ENCODE measurements at places on chromosomes 13 and 19.

- DNase-seq = no peak
These were observed 6.4 kb downstream of the LYL1 start for GRCh38 chr19:13095934-13096927.

DNA sequence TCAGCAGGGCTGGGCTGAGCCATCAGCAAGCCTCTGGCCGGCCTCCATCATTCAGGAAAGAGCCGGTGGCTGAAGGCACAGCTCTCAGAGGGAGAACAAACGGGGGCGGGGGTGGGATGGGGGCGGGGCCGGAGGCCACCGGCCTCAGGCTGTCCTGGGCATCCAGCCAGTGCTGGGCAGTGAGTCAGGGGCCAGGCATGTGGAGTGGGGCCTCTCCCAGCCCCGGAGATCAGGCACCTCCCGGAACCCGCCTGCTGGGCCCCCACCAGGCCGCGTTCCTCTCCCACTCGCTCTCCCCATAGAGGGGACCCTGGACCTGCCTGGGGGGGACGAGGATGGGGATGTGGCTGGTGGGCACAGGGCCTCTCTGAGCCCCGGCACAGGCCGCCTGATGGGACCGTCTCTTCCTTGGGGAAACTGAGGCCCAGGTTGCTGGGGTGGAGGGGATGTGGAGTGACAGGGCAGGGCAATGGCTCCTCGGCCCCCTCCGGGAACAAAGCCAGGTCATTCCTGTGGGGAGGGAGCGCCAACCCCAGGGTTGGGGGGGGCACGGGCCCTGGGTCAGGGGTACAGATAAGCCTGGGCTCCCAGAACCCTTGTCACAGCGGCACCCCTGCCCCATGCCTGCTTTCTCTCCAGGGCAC, 12.9 kb downstream of the SPC24 start:
- DNase-seq = no peak

- DNase-seq = no peak
These were observed 12.3 kb downstream of the WDFY2 start for GRCh38 chr13:51596541-51596940.

GRCh38 chr19:54063350-54064116, at the start of gene VSTM1:
Gene VSTM1, minus strand, starts transcription at chr19:54063897. Its CDS starts 120 bp downstream, at chr19:54063777.
- no peak for DNase-seq

- no peak for DNase-seq
These were observed 24.1 kb upstream of the PSG7 start for GRCh38 chr19:42961119-42961518.

GRCh38 chr13:97414392-97414791, 19.6 kb upstream of the RAP2A start:
- DNase-seq = no peak

- DNase-seq = no peak
These were observed 2280.4 kb upstream of the PCDH20 start for GRCh38 chr13:63696055-63696454.

GRCh38 chr13:46170687-46171086, 11.3 kb downstream of the LCP1 start:
- DNase-seq = peak; percentile 57

GRCh38 chr19:35365303-35365702, 5.6 kb upstream of the GPR42 start:
- DNase-seq = no peak

DNA sequence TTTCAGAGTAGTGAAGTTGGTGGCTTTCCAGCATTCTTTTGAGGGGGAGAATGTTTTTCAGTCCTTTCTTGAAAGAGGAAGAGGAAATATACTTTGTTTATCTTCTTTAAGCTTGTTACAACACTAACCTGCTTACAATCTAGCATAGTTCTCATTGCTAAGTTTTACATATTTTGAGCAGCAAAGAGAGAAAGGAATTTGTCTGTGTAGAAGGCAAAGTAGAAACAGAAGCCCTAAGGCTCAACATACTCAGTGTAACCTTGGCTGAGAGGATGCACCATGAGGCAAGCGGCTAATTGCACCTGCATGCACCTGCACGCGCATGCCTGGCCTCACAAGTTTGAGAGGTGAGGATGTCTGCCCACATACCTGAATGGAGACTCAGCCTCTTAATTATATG, 2.2 kb downstream of the FRY start:
- no peak for DNase-seq

- no peak for DNase-seq
These were observed 262 bp downstream of the COX7A1 start for GRCh38 chr19:36152019-36152351.

DNA sequence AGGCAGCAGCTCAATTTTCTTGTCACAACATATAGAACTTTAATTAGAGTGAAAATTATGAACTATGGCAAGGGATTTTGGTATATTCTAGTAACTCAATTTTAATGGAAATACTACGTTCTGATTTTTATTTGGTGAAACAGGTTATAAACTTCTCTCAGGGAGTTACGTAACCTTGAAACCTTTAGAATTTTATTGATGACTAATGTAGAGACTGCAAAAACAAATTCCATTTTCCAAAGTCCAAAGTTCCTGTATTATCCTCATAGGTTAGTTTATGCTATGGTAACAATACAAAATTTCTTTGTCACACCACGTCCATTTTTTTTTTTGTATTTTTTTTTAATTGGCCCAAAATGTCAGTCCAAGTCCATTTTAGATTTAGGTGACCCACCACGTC, 185.7 kb downstream of the KLF5 start:
- no peak for DNase-seq

GRCh38 chr19:48616491-48617056, 1.7 kb upstream of the FAM83E start:
- no peak for DNase-seq

GRCh38 chr19:33811246-33811645, 14.6 kb downstream of the KCTD15 start:
- no peak for DNase-seq

DNA sequence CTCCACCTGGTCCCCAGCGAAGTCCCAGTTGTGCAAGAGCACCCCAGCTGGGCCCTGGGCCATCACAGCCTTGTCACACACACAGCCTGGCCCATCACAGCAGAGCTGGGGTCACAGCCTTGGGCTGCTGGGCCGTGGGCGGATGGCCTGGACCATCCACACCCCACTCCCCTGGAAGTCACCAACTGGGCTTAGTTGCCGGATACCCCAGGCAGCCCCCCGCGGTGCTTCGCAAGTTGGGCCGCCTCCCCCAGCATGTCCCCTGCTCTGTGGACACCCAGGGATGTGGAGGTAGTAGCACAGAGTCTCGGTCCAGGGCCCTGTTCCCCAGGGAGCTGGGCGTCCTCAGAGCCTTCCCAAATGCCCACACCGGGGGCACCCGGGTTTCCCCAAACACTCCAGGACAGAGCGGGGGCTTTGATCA, 4.5 kb upstream of the ZNF554 start:
- no peak for DNase-seq

GRCh38 chr13:109869312-109870237, 83.2 kb upstream of the IRS2 start:
- DNase-seq = no peak

GRCh38 chr19:33283589-33283988, 18.7 kb downstream of the CEBPA start:
- no peak for DNase-seq

DNA sequence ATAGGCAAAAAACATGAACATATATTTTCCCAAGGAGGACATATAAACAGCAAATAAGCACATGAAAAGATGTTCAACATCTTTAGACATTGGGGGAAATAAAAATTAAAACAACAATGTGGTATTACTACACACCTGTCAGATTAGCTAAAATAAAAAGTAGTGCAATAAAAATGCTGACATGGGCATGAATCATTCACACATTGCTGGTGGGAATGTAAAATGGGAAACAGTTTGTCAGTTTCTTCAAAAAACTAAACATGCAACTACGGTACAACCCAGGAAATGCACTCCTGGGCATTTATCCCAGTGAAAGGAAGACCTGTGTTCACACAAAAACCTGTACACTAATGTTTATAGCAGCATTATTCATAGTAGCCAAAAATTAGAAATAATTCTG, 5.3 kb upstream of the SUCLA2 start:
- DNase-seq = no peak

DNA sequence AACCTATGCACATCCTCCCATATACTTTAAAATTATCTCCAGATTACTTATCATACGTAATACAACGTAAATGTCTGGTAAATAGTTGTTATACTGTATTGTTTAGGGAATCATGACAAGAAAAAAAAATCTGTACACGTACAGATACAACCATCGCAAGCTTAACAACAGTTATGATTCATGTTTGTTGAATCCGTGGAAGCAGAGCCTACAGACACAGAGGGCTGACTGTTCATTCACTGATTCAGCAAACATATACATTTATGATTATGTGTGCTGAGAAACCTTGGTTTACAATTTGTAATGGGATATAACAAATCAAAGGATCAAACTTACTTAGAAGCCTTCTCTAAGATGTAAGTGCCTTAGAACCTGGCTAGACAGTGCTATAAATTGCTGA, 1.5 kb downstream of the ZNF260 start:
- no peak for DNase-seq

DNA sequence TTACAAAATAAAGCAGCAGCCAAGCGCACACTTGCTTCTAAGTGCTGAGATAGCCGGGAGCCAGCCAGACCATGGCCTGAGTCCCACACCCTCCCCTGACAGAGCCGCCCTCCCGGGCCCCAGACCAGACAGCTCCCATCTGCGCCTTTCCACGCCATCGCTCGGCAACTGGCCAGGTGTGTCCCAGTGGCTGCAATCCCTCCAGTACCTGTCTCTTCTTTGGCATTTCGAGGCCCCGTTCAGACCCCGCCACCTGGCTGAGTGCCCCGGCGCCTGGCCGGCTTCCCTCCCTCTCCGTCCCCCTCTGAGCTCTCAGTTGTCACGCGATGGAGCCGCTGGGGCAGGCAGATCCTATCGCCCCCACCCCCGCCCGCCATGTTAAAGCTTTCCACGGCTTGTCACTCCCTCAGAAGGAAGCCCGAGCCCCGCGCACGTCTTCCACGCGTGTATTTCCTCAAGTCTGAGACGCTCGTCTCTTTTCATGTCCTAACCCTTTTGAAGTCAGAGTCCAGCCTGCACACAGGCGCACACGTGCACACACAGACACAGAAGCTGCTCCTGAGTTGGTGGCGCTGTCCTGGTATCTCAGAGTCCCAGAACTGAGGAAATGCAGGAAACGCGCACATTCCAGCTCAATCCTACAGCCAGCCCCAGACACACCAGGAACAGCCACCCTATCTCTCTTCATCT, 7.9 kb downstream of the MLLT1 start:
- no peak for DNase-seq

GRCh38 chr19:28563964-28564921, 648.7 kb downstream of the UQCRFS1 start:
- DNase-seq = no peak

GRCh38 chr13:49629947-49630346, 1.6 kb downstream of the ARL11 start:
- no peak for DNase-seq

DNA sequence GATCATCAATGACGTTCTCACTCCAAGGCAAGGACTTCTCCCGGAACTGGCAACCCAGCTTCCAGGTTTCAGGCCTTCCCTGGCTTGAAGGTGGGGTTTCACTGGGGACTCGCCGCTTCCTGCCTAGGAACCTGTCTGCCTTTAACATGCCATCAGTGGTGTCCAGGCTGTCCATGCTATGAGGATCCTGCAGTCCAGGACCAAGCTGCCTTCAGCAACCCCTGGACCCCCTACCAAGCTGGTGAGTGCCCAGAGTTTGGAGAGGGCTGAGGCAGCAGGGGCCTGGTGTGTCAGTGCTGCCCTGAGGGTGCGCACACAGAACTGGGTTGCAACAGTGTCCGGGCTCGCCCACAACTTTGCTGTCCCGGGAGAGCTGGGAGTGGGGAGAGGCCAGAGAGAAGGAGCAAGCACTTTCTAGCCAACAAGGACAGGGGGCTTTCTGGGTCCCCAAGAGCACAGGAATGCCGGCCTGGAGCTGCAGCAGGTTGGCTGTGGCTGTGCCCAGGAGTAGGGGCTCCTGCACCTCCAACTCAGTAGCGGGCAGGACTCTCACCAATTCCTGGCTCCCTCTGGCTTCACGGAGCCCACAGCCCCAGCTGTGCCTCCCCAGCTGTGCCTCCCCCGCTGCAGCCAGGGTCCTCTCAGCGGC, 1563.2 kb upstream of the MIR17HG start:
- no peak for DNase-seq

All from Jurkat, Clone E6-1 (cell line).